CD4-positive, alpha-beta T cell treated with Interleukin-6 at 100 ng/mL for 8 hours (primary cell): ENCODE measurements at places on chromosomes 4 and X.

GRCh38 chrX:2577844-2578466, 77.2 kb upstream of the DHRSX start:
- DNase-seq: no peak

DNA sequence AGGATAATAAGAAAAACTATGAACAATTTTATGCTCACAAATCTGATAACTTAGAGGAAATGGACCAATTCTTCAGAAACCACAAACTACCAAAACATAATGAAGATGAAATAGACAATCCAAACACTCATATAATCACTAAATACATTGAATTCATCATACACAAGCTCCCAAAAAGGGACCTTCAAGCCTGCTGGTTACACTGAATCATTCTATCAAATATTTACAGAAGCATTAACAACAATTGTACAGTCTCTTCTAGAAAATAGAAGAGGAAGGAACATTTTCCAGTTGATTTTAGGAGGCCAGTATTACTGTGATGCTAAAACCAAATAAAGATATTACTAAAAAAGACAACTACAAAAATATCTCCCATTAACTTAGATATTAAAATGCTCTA, 88.3 kb downstream of the IL15 start:
- no peak for DNase-seq

DNA sequence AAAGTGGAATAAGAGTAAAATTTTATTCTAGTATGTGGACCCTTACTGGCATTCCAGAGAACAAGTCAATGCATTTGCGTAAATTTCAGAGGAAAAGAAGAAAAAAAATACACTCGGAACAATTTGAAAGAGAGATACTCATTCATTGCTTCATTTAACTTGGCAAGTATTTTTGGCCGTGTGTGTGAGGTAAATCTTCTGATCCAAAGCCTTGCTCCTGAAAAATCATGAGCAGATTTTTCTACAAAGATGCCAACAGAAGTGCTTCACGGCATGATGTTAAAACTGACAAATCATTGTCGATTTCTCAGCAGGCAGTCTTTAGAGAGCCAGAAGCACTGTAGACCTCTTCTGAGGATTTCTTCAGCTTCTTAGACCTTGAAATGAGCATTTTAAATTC, 194.0 kb downstream of the COX18 start:
- DNase-seq: no peak

GRCh38 chr4:184503869-184504300, 29.5 kb upstream of the IRF2 start:
- peak; percentile 14 for DNase-seq

DNA sequence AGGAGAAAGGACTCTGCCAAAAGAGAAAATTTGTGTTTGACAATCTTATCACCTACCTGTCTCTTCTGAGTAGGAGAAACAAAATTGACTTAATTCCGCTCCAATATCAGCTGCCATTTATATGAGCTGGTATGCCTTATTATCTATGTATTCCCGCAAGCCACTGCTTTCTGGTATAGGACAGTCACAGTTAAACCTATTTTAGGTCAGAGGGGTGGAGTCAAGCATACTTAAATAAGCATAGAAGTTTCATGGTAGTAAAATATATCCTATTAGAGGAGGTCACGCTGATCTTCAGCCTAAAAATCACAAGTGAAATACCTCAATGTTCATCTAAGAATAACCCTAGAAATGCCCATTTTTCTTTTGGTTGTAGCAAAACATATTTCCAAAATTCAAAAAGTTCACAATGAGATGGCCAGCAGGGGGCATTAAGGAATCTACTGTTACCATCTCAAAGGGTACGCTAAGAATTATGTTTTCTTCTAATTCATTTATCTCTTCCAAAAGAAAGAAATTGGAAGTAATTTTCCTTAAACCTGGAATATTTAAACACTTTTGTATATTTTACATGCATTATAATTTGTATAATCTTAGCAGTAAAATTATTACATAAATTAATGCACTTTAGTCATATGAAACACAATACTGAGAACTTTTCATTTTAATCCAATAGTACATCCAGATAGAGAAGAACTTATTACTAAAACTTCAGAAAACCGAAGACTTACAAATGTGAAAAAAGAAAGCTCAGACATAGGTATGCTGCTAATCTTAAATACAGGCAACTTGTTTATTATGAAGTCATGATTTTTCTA, 10.5 kb downstream of the PPAT start:
- peak; percentile 38 for DNase-seq

GRCh38 chr4:43690116-43690515, 758.5 kb downstream of the KCTD8 start:
- DNase-seq: no peak
